ENCODE measurements at places on chromosomes 3 and 15. TPM values are rescaled to one million over a fixed set of nuclear protein-coding genes. Genes with fewer than 3 reads are reported as not detected.

CCR2 gene
- not detected for total RNA-seq

RASGRF1 gene
- total RNA-seq: 4.5 TPM

SNX22 gene
- 61.6 TPM for total RNA-seq

GALNT15 gene
- total RNA-seq: not detected

SYNPR gene
- not detected for total RNA-seq

NPAP1 gene
- total RNA-seq: not detected

C2CD4B gene
- not detected for total RNA-seq

RASL12 gene
- total RNA-seq: not detected

MYO5C gene
- 4.1 TPM for total RNA-seq

AMT gene
- total RNA-seq: 7.8 TPM

AQP9 gene
- total RNA-seq: not detected

SPESP1 gene
- total RNA-seq: not detected

- DNase-seq: no peak
These were observed 148.1 kb upstream of the UMPS start for GRCh38 chr3:124582196-124582595.

DNA sequence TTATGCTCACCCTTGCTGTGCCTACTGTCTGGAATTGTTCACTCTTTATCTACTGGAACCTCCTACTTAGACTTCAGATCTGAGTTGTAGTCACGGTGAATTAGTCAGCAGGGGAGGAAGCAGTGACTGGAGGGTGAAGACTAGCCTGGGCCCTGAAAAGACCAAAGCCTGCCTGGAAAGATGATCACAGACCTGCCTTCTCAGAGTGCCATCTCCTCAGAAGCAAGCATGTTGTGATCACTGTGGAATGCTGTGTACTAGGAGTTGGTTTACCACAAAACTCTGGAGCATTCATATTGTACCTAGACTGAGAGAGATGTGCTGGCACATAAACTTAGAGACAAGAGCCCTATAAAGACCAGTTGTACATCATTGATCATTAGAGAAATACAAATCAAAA, 100.7 kb upstream of the SCN10A start:
- no peak for DNase-seq

DNA sequence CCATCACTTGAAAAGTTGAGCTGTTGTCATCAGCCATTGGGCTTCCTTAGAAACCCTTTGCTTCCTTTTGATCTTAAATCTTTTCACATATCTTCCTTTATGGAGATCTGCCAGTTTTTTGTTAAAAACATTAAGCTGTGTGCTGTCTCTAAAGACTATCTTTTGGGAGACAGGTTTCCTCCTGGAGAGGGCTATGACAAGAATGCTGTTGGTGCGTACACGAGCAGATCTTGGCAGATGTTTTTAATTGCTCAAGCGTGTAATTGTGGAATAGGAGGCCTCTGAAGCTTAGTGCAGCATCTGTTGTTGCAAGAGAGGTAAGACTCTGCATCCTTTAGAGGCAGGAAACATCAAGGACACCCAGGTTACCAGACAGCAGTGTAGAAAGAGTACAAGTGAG, 56.8 kb downstream of the PHLDB2 start:
- DNase-seq: no peak

GRCh38 chr3:138461246-138461645, 26.8 kb downstream of the ESYT3 start:
- no peak for DNase-seq

GRCh38 chr3:178174201-178174915, 361.9 kb upstream of the KCNMB2 start:
- DNase-seq: no peak

- no peak for DNase-seq
These were observed 89.9 kb upstream of the TBL1XR1 start for GRCh38 chr3:177287231-177287630.

GRCh38 chr3:13666781-13667709, 118.1 kb downstream of the FBLN2 start:
- DNase-seq: no peak

- no peak for DNase-seq
These were observed 42.9 kb downstream of the CHDH start for GRCh38 chr3:53803124-53803815.

- no peak for DNase-seq
These were observed 29.1 kb upstream of the ELP6 start for GRCh38 chr3:47542471-47543173.

DNA sequence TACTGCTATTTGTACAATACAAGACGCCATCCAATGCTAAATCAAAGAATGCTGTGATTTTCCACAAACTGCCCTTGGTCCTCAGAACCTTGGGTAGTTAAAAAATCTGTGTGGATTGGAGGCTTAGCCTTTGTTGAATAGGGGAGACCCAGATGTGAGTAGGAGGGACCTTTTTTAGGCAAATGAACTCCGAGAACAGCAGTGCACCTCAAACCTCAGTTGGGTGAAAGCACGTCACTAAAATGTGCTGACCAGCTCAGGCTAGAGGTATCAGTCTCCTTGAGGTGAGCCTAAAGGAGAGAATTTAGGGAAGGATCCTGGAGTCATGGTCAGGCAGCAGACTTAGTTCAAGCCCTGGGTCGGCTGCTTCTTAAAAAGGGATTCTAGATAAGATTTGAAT, 200.7 kb downstream of the SOX2 start:
- no peak for DNase-seq

DNA sequence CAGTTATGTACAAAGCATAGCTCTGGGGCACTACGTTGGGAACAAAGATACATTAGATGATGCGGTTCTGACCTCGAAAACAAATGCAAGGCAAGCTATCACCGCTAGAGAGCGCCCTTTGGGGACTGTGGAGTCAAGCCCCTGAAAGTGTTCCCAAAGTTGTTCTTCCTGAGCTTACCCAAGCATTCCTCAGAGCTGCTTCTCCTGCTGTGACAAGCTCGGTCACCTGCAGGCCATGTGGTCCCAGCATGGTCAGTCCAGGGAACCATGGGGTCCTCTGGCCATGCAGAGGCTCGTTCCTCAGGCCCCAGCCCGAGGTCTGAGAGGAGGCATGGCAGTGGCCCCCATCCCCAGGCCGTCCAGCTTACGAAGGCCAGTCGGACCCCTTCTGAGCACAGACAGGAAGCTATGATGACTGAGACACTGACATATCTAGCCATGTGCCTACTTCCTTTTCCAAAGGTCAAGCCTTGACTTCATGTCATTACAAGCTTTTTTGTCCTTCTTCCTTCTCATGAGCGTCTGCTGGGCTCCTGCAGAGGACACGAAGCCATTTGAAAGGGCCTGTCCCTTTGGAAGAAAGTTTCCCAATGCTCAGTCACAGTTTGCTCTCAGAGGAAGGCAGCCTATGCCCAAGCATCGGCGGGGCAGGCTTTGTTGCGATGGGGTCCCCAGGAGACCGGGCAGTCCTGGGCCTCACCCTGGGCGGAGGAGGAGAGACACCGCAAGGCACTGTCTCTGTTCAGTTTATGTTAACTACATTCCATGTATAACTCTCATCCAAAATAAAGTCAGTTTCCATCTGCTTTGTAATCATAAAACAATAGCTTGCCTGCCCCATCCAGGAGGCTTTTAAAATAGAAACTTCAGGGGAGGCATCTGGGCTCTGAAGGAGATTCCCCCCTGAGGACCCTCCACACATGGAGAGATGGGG, 79.3 kb downstream of the ATP10A start:
- DNase-seq: peak; percentile 54

GRCh38 chr15:73881579-73882320, 8.4 kb downstream of the TBC1D21 start:
- DNase-seq: no peak

- no peak for DNase-seq
These were observed 98.4 kb upstream of the LRRFIP2 start for GRCh38 chr3:37272741-37273140.

DNA sequence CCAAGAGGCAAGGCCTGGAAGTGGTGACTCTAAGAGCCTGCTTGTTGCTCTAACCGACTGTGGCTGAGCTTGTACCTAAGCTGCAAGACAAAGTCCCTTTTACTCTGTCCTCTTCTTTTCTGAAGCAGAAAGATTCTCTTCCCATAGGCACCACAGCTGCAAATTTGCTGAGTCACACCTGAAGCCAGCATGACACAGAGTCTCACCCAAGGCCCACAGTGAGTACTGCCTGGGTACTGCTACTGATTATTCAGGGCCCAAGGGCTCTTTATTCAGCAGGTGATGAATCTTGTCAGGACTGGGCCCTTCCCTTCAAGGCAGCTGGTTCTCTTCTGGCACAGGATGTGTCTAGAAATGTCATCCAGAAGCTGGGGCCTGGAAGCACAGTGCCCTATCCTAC, 18.9 kb upstream of the TIGIT start:
- DNase-seq: no peak

- DNase-seq: no peak
These were observed 24.2 kb downstream of the MITF start for GRCh38 chr3:69763458-69763857.

DNA sequence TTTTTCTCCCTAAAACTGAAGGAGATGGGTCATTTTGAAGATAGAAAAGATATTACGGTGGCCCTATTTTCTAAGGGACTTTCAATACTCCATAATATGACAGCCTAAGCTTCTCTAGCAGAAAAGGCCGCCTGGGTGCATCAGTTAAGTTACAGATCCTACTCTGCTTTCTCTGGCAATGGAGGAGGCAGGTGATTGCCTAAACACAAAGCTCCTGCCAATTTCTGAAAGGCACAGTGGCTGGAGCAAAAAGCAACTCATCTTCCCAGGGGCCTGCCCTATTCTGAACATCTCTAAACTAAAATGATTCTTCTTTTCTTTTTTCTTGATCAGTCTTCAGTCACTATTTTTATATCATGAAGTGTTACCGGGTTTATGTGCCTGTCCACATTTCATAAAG, 276.7 kb downstream of the CNTN4 start:
- no peak for DNase-seq

GRCh38 chr3:54188176-54188791, 65.9 kb downstream of the CACNA2D3 start:
- peak; percentile 57 for DNase-seq

GRCh38 chr3:134536781-134537180, 50.9 kb downstream of the CEP63 start:
- DNase-seq: no peak

Measured in OCI-LY7 (cell line).